NCI-H82 (cell line): ENCODE measurements at places on chromosomes 2 and 18.

DNA sequence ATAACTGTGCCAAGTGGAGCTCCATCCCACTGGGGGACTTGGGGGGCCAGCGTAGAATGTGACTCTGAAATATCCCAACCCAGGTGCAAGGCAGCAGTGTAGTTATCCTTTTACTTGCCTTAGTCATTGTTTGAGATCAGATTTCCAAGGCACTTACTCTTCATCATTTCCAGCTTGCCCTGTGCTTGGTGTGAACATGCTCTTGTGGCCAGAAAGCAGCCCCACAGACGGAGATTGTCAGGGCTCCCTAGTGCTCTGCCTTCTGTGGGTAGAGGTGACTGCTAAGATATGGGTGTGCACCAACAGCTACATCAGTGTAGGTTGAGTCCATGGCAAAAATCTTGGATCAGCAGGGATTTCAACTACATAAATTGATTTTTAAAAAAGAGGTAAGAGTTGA, 2010.0 kb upstream of the PIK3C3 start:
- no peak for DNase-seq

DNA sequence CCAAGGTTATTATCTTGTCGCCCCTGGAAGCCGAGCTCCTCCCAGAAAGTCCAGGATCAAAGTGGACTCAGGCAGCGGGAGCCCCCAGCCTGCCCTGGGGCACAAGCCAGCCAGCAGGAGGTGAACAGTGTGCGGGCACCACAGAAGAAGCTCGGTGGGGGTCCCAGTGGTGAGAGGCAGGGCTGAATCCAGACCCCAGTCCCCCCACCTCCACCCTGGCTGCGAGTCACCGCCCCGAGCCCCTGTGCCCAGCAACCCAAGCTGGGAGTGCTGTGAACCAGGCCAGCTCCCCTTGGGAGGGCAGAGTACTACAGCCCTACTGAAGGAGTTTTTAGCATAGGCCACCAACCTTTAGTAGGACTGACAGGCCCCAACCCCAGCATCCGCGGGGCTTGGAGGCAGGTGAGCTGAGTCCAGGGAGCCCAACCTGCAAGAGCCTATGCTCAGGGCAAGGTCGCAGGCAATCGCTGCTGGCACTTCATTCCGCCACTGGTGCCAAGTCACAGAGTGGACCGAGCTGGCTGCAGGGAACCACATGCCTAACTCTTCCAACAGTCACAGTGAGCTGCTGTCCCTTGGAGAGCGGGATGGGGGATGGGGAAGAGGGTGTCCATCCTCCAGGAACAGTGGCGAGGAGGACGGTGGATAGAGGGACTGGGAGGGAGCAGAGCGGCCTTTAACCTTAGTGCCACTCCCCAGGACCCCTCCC, 3.0 kb downstream of the PIEZO2 start:
- no peak for DNase-seq

GRCh38 chr2:238908960-238909951, 61.4 kb downstream of the TWIST2 start:
- DNase-seq, result no peak

DNA sequence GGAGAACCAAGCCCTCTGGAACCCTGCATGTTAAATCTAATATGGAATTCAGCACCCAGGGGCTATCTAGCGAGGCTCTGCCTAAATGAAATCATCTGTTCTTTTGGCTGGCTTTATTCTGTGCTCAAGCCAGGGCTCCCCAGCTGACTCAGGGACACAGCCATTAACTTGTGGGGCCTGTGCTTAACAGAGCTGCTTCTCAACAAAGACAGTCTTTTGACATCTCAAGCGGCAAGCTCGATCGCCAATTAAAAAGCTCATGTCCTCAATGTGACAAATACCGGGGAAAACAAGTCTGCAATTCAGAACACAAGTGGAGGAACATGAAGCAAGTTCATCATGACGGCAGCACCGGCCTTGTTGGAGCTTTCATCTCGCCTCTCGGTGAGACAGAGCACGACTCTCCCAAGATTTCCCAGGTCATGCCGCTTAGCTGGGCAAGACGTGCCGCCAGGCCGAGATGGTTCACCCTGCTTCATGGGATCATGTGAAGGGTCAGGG, 64.9 kb downstream of the KLHL29 start:
- DNase-seq, result no peak

GRCh38 chr2:209380293-209380692, 43.6 kb upstream of the MAP2 start:
- no peak for DNase-seq

DNA sequence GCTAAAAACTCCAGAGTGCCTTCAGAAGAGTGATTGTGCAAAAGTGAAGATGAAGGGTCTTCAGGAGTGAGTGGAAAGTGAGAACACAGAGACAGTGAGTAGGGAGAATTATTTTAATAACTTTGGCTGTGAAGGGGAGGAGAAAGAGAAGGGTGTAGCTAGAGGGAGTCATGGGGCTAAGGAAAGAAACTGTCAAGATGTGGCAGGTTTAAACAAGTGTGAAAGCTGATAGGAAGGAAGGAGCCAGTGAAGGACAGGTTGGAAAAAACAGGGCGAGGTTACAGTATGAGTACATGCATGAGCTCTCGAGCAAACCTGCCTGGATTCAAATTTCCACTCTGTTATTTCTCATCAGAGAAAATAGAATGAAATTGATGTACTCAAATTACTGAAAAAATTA, 17.8 kb downstream of the IL1F10 start:
- no peak for DNase-seq

GRCh38 chr18:8825729-8826375, 120.5 kb downstream of the MTCL1 start:
- no peak for DNase-seq

- no peak for DNase-seq
Observed at GRCh38 chr18:59516356-59517155, 157.5 kb upstream of the LMAN1 start.

DNA sequence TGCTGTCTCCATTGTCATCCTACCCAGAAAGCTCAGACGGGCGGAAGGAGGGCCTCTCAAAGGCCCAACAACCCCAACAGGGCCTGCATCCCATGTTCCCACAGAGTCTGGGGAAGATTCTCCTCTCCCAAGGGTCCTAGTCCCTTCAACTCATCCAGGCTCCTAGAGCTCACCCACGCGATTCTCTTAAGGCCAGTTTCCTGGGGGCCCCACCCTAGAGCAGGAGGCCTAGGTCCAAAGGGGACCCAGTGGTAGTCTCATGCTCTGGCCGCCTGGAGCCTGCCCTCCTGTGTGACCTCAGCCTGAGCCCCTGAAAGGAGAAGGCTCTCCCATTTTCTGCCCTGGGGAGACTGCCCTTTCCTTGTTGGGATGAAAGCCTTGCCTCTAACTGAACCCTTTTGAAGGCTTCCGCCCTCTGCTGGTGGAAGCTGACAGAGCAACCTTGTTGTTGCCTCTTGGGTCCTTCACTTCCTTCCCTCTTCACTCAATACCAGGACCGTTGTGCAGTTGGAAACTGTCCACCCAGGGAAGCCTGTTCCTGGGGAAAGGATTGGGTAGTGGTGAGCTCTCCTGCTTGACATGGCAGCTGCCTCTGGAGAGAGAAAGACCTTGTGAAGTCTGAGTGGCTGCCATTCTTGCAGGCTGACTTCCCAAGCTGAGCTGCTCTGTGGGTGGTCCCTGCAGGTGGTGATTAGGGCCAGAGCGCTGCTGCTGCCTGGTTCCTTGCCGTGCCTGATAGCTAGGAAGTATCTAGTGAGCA, 86.0 kb upstream of the ALPP start:
- peak; percentile 84 for DNase-seq
